ELR (cell line): ENCODE measurements at places on chromosomes 13 and 19.
A peak's percentile ranks its signal among the peaks of the same experiment; 100 is the strongest.

DNA sequence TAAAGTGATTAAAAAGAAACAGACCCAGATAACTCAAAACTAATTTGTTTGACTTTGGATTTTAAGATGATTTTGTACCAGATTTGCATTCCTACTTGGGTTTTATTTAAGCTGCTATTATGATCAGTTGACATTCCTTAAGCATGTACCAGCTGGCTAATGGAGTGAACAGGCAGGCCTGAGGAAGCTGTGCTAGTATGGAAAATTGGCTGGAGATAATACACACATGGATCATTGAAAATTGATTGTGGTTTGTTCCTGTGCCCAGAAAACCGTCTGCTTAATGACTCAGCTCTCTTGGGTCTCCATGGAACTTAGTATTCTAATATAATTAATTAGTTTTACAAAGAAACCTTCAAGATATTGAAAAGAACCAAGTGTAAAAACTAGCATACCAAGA lies 22.6 kb downstream of the POLR1D start:
- DNase-seq, result peak; percentile 51

DNA sequence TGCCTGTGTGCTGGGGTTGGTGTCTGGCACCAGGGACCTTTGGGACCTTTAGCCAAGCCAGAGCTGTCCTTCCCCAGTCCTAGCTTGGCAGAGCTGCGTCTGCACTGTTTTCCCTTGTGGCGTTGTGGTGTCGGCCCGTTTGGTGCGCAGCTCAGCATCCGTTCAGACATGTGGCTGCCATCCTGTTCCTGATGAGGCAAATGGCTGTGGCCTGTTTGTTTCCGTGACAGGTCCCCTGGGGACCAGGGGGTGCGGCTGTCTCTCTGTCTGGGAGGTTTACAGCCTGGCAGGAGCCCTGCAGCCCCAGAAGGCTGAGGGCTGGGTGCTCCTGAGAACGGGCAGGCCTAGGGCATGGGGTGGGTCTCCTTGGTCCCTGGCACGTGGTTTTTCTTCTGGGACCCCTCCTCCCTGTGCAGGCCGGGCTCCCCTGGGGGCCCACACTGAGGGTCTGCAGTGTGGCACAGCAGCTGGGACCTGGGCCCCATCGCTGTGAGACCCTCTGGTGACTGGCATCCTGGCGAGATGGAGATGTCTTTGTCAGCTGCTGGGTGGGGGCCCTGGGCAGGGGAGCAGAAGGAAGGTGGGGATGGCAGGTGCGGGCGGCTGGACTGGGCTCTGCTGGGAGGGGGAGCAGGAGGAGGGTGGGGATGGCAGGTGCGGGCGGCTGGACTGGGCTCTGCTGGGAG lies 4.0 kb downstream of the SPPL2B start:
- DNase-seq, result no peak

GRCh38 chr13:99264051-99264450 lies 5.9 kb upstream of the GPR18 start:
- no peak for DNase-seq

- DNase-seq, result peak; percentile 38
Observed at GRCh38 chr13:30752201-30752797, 17.0 kb downstream of the ALOX5AP start.

- DNase-seq, result no peak
Observed at GRCh38 chr19:57688011-57688763, 6.4 kb downstream of the ZNF551 start.

GRCh38 chr13:41652735-41653361 lies 195.5 kb downstream of the RGCC start:
- DNase-seq, result peak; percentile 68

DNA sequence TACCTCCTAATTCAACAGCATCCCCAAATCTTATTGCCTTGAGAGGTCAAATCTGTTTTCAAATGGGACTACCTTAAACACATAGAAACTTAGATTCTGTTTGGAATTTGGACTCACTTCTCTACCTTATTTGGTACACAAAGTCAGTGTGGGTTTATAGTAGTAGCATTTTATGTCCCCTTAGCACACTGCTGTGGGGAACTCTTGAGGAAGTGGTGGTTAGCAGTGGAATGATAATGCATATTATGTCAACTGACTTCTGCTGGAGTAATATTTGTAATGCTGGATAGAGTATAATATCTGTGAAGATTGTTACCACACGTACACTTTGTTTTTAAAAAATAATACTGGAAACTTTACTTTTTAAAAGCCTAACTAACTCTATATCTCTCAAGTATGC lies 386.3 kb downstream of the NDFIP2 start:
- peak; percentile 6 for DNase-seq

- peak; percentile 85 for DNase-seq
Observed at GRCh38 chr19:12796146-12797071, 5.1 kb downstream of the JUNB start.

DNA sequence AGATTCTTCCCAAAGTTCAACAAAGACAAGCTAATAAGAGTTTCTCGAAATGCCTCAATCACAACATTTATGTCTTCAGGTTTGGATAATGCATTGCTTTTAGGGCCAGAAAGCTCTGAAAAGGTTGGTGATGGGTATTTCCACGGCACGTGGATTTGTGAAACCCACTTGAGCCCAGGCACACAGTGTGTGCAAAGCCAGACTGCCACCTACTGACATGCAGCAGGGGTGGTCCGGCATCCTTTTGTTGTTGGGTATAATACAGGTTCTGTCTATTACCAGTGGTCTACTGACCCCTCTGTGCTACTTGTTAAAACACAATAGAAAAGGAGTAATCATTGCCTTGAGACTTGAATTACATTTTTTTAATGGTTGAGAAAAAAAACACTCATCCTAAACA lies 225.6 kb downstream of the RAP2A start:
- DNase-seq, result peak; percentile 13

DNA sequence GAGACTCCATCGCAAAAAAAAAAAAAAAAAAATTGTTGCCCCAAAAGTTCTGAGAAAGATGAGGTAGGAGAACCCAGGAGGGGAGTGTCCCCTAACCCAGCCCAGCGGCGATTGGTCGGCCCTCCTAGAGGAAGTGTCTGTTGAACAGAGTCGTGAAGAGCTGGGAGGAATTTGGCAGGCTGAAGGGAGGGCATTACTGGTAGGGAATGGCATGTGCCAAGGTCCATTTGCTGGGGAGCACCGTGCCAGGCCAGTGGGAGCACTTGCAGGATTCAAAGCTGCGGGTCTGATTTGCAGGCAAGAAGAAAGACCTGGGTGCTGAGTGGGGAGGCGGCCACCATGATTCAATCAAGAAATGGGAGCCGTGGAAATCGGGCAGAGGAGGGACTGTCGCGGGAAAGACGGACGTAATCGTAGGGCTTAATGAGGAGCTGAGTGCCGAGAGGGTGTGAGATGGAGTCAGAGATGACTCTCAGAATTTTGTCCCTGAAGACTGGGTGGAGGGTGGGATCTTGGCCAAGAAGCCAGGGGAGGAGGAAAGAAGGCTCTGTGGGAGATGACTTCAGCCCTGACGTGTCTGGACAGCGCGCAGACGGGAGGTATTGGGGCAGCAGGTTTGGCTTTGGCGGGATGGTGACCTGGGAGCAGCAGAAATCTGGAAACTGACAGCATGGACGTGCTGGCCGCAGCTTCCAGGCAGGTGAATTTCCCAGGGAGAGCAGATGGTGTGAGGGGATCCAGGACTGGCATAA lies 15.4 kb downstream of the CERS4 start:
- DNase-seq, result no peak

DNA sequence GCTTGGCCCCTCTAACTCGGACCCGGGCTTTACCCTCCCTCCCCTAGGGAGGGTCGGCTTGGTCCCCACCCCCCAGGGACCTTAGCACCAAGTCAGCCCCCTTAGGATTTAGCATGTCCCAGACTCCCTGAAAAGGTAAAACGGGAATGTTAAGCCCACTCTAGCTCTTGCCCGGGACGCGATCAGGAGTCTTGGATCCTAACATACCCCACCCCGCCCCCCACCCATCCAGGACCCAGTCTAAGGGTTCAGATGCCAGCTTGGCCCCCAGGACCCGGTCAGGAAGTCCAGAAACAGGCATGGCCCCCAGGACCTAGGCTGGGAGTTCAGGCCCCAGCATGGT lies 437 bp downstream of the EPOR start:
- no peak for DNase-seq

DNA sequence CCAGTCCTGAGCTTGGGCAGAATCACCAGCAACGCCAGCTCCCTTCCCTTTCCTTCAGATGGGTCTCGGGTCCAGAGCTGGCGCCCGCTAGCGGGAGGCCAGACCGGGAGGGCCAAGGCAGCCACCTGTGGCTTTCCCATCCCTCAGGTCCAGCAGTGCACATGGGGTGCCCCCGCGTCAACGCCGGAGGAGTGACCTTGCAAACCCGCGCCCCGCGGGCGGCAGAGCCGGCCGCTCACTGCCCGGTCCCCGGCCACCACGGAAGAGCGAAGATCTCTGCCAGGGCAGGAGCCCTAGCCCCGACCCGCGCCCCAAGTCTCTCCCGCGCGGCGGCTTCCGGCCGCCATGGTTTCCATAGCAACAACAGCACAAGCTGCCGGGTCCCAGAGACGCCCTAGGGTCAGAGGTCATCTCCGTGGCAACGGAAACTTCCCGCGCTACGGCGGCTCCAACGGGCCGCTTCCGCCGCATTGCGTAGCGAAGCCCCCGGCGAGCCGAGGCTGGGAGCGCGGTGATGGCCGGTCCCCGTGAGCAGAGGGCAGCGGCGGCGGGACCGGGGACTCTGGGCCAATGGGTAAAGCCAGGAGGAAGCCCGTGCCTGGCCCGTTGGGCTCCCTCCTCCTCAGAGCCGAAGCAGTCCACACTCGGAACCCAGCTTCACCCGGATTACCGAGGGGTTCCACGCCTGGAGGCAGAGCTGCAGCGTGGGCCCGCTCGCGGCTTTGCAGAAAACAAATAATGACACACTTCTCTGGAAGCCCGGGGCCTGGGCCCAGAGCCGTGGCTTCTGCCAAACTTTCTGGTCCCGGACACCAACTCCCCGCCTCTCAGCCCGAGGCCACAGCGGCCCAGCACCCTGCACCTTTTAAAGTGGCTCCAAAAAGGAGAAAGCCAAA lies 7.4 kb downstream of the FGF14 start:
- DNase-seq, result peak; percentile 70

GRCh38 chr19:30855442-30855841 lies 483.3 kb downstream of the ZNF536 start:
- DNase-seq, result no peak

DNA sequence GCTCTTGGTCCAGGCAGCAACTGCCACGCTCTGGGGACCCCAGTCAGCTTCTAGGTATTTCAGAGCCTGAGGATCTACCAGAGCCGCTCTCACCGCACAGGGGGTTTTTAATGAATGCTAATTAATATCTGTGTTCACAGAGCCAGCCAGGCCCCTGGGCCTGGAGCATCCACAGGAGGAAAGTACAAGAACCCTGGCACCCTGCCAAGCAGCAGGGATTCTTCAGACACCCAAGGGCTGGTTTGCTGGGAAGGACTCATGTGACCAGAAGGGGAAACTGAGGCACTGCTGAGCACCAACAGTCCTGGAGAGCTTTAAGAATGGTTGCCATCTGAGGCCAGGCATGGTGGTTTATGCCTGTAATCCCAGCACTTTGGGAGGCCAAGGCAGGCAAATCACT lies 38.0 kb upstream of the ADGRE5 start:
- no peak for DNase-seq

- DNase-seq, result peak; percentile 80
Observed at GRCh38 chr19:53868091-53868891, 608 bp downstream of the MYADM start.

- peak; percentile 21 for DNase-seq
Observed at GRCh38 chr13:91154558-91155353, 192.7 kb upstream of the MIR17HG start.

GRCh38 chr19:34165295-34165738 lies 7.0 kb upstream of the LSM14A start:
- DNase-seq, result no peak

GRCh38 chr13:89457977-89458376 lies 1786.8 kb downstream of the SLITRK5 start:
- DNase-seq, result peak; percentile 85

GRCh38 chr13:109568339-109568818 lies 218.0 kb downstream of the IRS2 start:
- no peak for DNase-seq
